Mucosa of descending colon (tissue), 3 donors: ENCODE measurements at places on chromosomes 1 and 21.
A peak's percentile ranks its signal among the peaks of the same experiment; 100 is the strongest.

- no peak for DNase-seq
These were observed 17.2 kb downstream of the DNAJC16 start for GRCh38 chr1:15543589-15544568.

DNA sequence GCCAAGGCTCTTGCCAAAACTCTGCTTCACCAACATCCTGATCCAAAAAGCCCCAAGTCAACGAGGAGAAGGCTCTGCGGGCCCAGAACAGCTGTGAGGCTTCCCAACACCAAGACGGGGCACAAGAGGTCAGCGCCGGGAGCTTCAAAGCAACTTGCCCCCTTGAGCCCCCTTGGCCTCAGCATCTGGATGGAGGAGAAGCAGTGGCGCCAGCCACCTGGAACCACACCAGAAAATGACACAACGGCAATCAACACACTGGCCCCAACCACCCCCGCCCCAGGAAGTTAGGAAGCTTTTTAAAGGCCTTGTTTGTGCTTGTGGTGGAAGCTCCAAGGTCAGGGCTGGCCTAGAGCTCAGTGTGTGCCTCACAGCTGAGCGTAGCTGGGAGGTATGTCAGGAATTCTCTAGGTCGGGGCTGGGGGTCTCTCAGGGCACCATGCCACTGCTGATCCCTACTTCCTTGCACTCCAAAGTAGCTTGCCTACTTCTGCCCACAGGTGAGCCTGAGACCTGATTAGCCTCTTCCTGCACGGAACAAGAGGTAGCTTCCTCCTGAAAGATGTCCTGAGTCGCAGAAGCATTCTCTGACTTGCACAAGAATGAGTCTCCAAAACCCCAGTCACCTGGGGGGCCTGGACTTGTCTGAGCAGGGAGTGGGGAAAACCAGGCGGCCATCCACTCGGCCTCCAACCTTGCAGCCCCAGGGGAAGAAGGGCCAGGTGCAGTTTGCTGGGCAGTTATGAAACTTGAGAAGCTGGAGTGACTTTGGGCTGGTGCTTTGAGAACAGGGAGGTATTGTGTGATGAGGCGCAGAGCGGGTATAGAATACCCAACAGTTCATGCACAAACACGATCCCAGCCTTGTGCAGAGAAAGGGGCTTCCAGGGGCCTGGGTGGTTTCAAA lies 9.7 kb upstream of the SRP9 start:
- peak; percentile 62 for DNase-seq

GRCh38 chr1:184752656-184753055 lies 2.0 kb downstream of the EDEM3 start:
- DNase-seq: no peak

- DNase-seq: no peak
These were observed 802.1 kb downstream of the PLA2G4A start for GRCh38 chr1:187630653-187631380.

- DNase-seq: no peak
These were observed 172.5 kb downstream of the ST6GALNAC5 start for GRCh38 chr1:77039739-77040138.

GRCh38 chr1:8814865-8815264 lies 2.6 kb downstream of the RERE start:
- DNase-seq: peak; percentile 18

GRCh38 chr1:226700861-226701260 lies 38.2 kb downstream of the ITPKB start:
- no peak for DNase-seq

- DNase-seq: no peak
These were observed 350.1 kb downstream of the DPYD start for GRCh38 chr1:97570691-97571090.

- DNase-seq: no peak
These were observed 195.0 kb upstream of the NRIP1 start for GRCh38 chr21:15259824-15260223.

- no peak for DNase-seq
These were observed 119.7 kb downstream of the ZNF281 start for GRCh38 chr1:200290010-200290685.

DNA sequence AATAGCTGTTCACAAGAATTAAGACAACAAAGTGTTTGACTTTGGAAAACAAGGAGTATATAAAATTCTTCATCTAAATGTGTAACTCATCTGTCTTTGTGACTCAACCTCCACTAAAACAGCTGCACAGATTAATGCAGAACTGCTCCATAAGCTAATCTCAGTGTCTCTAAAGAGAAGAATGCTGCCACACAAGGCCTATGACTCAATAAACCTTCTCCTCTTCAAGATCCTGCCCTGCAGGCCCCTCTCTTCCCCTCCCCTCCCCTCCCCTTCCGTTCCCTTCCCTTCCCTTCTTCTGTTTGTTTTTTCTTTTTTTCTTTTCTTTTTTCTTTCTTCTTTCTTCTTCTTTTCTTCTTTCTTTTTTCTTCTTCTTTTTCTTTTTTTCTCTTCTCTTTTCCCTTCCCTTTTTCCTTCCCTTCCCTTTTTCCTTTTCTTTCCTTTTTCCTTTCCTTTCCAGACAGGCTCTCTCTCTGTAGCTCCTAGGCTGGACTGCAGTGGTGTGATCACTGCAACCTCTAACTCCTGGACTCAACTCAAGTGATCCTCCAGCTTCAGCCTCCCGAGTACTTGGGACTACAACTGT lies 1052.8 kb downstream of the BRINP3 start:
- no peak for DNase-seq

GRCh38 chr1:223683586-223684487 lies 18.3 kb upstream of the CAPN8 start:
- no peak for DNase-seq

- peak; percentile 42 for DNase-seq
These were observed 43.4 kb upstream of the MRPS6 start for GRCh38 chr21:34029743-34030528.

DNA sequence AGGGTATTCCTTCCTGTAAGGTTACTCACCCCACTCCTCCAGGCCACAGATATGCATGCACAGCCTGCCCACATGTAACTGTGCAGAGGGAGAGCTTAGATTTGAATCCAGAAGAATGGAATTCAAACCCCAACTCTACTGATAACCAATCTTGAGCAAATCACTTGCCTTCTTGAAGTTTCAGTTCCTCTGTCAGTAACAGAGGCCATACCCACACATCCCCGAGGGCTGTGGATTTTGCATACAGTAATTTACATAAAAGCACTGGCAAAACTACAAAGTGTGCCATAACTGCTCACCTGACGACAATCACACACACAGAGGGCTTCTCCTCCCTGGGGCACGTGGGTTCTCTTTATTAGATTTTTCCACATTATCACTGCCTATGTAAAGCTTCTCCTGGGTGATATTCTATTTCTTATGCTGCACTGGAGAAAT lies 18.6 kb downstream of the CD247 start:
- DNase-seq: no peak

DNA sequence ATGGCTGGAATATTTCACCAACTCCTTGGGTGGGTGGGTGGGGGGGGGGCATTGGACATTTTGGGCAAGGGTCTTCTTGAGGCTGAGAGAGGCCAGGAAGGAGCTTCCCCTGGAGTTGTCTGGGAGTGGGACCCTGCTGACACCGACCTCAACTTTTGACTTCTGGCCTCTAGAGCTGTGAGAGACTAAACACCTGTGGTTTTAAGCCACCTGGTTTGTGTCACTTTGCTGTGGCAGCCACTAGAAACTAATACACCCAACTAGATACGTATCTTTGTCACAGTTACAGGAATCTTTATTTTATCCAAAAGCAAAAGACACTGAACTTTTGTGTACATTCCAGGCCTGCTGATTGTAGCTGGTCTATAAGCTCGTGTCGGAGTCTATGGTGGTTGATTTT lies 9.9 kb upstream of the RIPK4 start:
- DNase-seq: no peak

GRCh38 chr1:54774820-54775498 lies 10.6 kb upstream of the PARS2 start:
- no peak for DNase-seq

GRCh38 chr1:8651236-8651890 lies 166.1 kb downstream of the RERE start:
- DNase-seq: no peak

GRCh38 chr1:246291127-246291526 lies 216.0 kb downstream of the SMYD3 start:
- DNase-seq: no peak

DNA sequence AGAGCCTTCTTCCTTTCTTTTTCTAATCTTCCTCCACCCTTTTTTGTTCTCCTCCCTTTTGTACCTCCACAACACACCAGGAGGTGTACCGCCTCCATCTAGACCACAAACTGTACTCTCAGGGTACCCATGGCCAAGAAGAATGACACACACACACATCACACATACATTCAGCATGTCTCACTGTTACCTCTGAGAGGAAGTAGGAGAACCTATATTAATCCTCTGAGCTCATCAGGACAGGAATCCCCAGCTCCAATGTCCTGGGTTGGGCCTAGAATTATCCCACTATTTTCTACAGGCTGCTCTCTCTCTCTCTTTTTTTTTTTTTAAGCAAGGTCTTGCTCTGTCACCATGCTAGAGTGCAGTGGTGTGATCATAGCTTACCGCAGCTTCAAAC lies 36.7 kb downstream of the ATP2B4 start:
- DNase-seq: no peak

DNA sequence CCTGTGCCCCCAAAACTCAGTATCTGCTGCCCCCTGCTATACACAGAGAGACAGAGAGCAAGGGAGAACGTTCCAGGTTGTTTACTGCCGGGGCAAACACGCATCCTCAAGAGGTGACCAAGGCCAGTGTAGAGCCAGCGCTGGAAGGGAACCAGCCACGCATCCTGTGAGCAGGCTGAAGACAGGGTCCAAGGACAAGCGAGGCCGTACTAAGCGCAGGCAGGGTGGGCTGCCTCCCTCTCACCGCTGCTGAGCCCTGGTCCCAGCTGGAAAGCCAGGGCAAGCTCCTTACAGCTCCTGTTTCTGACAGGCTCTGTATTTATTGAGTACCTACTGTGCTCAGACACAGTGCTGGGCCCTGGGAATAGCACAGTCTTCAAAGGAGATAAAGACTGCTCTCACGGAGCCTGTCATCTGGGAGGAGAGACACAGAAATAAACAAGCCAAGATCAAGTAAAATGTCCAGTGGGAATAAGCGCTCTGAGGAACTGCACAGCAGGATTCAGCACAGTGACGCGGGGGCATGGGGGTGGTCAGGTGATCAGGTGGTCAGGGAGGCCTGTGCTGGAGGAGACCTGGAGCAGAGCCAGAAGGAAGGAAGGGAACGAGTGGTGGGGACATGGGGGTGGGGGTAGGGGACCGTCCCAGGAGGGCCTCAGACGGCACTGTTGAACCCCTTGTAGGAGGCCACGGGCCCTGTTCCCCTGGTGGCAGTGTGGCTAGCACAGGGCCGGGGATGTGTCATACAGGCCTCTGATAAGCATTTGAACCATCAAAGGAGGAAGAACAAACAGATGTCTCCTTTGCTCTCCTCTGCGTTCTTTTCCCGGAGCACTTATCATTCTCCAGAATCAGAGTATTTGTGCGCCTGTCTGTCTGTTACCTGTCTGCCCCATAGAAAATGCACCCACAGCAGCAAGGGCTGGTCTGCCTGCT lies 37.8 kb upstream of the EFHD2 start:
- DNase-seq: no peak

DNA sequence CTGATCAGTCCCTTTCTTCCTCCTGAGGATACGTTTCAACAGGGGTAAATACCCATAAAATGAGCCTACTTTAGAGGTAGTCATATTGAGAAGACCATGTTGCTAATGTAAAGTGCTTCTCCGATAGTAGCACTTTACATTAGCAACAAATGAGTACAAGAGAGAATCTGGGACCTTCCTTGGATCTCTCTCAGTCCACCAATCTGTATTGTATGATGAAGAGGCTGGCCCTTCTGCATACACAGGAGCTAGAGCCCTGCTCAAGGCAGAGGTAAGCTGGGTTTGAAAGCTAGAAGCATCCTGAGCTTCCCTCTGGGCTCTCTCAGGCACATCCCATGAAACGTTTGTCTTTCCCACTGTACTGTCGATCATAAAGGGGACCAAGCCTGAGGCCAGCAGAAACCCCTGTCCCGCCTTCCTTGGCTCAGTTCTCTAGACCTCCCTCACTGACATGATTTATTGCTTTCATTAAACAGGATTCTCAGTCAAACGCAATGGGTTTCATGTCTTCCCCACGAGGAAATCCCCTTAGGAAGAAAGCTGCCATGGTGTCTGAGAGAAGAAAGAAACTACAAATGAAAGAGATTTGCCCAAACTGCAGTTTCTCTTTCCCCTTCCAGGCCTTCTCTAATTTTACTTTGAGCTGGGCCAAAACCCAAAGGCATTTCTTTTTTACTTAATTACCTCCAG lies 62.8 kb upstream of the BCAR3 start:
- DNase-seq: no peak

GRCh38 chr1:242455052-242455361 lies 69.5 kb downstream of the PLD5 start:
- DNase-seq: no peak

GRCh38 chr21:22154579-22155274 lies 1156.5 kb downstream of the NCAM2 start:
- DNase-seq: no peak

DNA sequence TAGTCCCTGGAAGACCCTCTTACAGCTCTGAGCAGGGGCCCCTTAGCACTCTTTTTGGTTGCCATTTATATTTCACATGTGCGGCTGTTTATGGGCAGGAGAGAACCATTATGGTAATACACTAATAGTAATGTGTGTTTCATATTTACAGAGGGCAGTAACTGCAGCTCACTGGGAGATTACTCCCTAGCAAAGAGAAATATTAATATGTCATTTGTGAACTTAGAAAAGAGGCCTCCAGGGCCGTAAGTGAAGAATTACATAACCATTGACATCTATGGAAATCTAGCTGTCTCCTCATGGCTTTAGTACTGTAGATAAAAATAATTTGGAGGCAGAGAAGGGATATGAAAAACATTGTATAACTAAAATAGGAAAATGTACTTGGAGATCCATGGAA lies 23.4 kb upstream of the RGS16 start:
- DNase-seq: no peak

DNA sequence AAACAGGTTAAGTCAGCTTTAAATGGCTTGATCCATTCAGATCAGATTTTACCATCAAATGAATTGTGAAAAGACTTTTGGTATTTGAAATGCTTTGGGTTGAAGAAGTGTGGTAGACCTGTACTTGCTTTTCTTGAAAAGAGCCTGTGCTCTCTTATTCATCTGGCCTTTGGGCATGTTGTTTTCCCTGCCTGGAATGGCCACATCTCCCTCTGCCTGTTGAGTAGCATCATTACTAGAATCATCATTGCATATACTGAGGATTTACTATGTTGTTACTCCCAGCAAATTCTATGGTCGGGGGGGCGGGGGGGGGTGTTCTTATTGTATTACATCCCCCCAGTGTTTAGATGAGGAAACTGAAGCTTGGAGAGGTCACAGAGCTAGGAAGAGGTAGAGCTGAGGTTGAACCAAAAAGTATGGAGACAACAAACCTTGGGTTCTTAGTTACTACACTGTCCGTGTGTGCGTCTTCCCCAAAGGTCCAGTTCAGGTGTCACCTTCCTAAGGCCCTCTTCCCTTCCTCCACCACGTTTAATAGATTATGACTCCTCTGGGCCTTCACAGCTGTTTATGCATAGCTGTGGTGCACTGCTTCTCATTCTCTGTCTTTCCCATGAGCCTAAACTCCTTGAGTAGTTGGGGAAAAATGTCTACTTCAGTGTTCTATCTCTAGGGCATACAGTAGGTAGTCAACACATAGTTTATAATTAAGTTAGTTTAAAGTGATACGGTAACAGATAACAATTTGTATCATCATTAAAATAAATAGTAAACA lies 246.4 kb upstream of the HOOK1 start:
- DNase-seq: no peak
